Transverse colon (tissue), 4 donors: ENCODE measurements at places on chromosomes 6 and 20. TPM values are rescaled to one million over a fixed set of nuclear protein-coding genes. Genes with fewer than 3 reads are reported as not detected.

The MYLK2 gene
- not detected for total RNA-seq

The RHAG gene
- not detected for total RNA-seq

The VNN1 gene
- not detected for total RNA-seq

The SLC44A4 gene
- 389 TPM for total RNA-seq

The JAG1 gene
- 112 TPM for total RNA-seq

The CST9 gene
- total RNA-seq = not detected

The ZKSCAN4 gene
- 4.8 TPM for total RNA-seq

DNA sequence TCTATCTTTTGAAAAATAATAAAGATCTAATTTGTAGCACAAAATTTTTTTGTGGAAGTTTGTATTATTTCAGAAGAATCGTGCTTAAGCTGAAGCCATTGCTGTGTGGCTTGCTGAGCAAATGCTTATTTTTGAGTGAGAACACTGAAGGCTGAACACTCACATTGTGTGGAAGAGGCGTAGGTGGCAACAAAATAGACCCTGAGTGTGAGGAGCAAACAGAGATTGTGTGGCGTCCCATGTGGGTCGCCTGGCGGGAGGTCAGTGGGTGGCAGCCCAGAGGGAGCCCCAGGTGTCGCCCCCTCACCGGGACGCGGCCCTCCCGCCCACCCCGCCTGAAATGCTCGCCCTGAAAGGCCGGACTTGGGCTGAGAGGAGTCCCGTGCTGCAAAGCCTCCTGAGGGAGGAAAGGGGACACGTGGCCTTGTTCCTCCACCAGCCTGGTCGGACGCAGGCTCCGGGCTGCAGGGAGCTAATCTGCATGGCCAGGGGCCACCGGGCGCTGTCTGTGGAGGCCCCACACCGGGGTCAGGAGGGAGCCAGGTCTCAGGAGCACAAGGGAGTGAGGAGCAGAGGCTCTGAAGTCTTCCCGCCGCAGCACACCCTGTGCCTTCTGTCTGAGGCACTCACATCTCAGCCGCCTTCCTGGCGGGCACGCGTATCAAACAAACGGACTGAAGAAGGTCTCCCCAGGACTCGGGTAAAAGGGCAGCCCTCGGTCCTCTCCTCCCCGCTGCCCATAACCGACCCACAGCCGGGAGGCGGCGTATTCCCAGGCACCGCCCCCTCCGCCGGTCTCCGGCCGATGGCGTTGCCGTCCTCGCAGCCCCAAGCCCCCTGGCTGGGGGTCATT lies 15.9 kb downstream of the DDO start:
- no peak overlapping the region for H3K27ac ChIP-seq
- H3K27me3 ChIP-seq = no peaks in the 10 kb centered on the region
- DNase-seq = no peak
- peak overlapping the region; percentile 45 for H3K4me3 ChIP-seq

DNA sequence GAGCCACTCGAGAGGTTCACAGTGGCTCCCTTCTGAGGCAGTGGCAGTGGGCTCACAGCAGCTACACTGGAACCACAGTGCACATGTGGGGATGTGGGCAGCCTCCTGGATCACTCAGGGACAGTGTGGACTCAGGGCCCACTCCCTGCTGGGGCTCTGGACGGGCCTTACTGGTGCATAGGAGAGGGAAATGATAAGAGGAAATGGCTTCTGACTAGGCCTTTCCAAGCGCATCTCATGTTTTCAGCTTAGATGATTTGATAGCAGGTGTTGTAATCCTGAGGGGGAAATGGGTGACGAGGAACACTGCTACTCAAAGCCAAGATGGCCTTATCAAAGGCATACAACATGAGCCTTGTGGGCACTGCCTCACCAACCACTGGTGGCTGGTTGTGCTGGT lies 44.0 kb downstream of the PANK2 start:
- DNase-seq = no peak
- H3K4me1 ChIP-seq = peaks cover 31% of the 10 kb centered on the region
- no peaks in the 10 kb centered on the region for H3K36me3 ChIP-seq
- H3K27ac ChIP-seq = peak overlapping the region; percentile 41

DNA sequence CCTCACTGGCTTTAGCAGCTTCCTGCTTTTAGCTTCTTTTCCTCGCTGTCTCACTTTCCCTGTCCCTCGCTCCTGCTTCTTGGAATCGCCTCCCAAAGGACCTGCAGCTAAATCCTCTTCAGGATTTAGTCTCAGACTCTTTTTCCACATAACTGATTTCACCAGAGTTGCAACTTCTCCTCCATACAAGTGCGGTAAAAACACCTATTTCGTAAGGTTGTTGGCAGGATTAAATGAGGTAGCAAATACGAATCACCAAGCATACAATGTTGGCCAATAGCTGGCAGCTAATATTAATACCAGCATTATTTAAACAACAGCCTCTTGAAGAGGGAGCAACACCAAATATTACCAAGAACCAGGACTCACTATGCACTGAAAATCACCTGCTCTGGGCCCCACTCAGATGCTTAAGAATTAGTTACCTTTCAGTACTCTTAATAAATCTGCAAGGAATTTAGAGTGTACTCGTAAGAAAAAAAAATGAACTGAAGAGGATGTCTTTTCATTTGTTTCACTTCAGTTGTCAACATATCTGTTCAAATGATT lies 123.0 kb downstream of the DTNBP1 start:
- no peaks in the 10 kb centered on the region for H3K27me3 ChIP-seq
- H3K36me3 ChIP-seq = no peaks in the 10 kb centered on the region
- no peak for DNase-seq
- no peak overlapping the region for H3K27ac ChIP-seq
- H3K4me3 ChIP-seq = no peak overlapping the region

- no peak for DNase-seq
- H3K4me3 ChIP-seq = peak overlapping the region; percentile 5
- H3K36me3 ChIP-seq = no peaks in the 10 kb centered on the region
Observed at GRCh38 chr20:52105442-52106422, 85.8 kb downstream of the ZFP64 start.

DNA sequence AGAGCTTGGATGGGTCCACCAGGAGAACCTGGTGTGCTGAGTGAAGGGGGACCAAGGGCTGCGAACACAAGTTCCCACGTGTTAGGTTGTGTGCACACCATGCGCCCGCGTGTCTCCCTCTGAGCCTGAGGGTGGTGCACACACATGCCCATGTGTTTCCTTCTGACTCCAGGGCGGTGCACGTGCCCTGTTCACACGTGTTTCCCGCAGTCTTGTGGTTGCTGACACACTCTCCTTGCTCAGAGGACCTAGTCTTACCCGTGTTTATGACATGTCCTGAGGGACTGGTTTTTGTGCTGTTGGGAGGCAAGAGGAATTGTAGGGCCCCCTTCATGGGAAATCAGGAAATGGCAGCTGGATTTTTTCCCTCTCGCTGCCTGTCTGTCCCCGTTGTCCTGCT lies 36.3 kb upstream of the PCMTD2 start:
- no peak overlapping the region for H3K4me3 ChIP-seq
- H3K36me3 ChIP-seq = no peaks in the 10 kb centered on the region
- no peaks in the 10 kb centered on the region for H3K4me1 ChIP-seq
- no peak overlapping the region for H3K27ac ChIP-seq
- DNase-seq = no peak

DNA sequence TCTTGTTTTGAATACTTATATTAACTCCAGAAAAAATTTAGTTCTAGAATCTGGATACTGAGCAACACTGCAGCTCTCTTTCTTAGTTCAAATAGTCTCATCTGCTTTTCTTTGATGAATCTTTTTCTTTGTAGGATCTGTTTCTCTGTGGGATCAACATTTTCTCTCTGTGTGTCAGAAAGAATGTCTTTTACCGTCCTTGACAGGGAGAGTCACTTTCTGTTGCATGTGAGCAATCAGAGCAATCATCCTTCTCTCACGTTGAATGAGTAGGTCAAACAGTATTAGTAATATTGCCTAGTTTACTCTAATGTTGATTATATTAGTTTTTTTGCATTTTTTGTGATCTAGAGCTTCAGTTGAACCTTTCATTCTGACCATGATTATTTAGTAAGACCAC lies 130.9 kb downstream of the TRMT11 start:
- H3K27me3 ChIP-seq = no peaks in the 10 kb centered on the region
- H3K27ac ChIP-seq = no peak overlapping the region
- no peaks in the 10 kb centered on the region for H3K36me3 ChIP-seq
- no peak for DNase-seq
- no peaks in the 10 kb centered on the region for H3K4me1 ChIP-seq

DNA sequence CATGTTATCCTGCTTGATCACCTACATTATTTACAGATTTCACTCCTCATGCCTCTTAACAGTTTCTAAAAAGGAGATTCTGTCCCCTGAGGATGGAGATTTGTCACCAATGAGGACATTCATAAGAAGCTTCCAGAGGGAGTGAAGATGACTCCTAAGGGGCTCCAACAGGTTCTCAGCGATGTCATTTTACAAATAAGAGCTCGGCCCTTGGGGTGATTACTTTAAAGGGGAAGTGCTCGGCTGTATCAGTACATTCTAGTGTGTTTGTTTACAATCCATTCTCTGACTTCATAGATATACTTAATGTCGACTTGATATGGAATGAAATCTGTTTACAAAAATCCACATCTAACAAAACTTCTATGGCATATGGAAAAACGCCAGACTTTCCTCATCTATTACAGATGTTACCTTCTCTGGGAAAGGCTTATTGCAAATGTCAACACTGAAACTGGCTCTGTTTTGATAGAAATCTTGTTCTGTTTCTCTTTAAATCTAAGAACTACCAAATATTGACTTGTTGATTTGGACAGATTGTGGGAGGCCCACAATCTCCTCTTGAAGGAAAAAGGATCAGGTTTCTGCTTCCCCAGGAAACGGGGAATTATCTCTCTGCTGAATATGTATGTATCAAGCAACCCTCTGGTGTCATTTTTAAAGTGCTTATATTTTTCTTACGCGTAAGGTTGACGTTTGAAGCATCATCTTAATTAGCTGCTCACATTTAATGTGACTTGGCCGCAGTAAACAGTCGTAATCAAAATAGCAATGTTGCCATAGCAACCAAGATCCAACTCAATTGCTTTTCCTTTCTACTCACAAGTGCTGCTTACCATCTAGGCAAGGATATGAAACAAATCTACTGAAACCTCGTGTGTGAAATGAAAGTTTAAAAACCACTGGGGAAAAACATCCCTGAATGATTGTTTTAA lies 95.7 kb downstream of the SHLD1 start:
- H3K27me3 ChIP-seq = no peaks in the 10 kb centered on the region
- no peak overlapping the region for H3K4me3 ChIP-seq
- no peaks in the 10 kb centered on the region for H3K4me1 ChIP-seq
- H3K36me3 ChIP-seq = no peaks in the 10 kb centered on the region

DNA sequence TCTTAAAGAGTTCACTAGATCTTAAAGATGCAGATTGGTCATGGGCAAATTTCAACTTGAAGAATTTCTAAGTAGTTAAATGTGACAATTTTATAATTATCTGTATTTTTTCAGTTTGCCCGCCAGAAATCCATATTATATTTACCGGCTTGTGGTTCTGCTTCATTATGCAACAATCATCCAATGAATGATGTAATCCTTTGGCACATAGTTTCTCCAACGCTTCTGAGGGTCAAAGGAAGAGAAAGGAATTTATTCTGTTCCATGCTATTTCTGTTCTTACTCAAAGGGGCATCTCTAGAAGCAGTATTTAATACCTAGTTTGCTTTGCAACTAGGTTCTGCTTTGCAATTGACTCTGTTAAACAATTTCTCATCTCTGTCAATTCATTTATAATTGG lies 359.3 kb upstream of the PLCB4 start:
- no peaks in the 10 kb centered on the region for H3K36me3 ChIP-seq
- DNase-seq = no peak
- H3K4me1 ChIP-seq = no peaks in the 10 kb centered on the region

DNA sequence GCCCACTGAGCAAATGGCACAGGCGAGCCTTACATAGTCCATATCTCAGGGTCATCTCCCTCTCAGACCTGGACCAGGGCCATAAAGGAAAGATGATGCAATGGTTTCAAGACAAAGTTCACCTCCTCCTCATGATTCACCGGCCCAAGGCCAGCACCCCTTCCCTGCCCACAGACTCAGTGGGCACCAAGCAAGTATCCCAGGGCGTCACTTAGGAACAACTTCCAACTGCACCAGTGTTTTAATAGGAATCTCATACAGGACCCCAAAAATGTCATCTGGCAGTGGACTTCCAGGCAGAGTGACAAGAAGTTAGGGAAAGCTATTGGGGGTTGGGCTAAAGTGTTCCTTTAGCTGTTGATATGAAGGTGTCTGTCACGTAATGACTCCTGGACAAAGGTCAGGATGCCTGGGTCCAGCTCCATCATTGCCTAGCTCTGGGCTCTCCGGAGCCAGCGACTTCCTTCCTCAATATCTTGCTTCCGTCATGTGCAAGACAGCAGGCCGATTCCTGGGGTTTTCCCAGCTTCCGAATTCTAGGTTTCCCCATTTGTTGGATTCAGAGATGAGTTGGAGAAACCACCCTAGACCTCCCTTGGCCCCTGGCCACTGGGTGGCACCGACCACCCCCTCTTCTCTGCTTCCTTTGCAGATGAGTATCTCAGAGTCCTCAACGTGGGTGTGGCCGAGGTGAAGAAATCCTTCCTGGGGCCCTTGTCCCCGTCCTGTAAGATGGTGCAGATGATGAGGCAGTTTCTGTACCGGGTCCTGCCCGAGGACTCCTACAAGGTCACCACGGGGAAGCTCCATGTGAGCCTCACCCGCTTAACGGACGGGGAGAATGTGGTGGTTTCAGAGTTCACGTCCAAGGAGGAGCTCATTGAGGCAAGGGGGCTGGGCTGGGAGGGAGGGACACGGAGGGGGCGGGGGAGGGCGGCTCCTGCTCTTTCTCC lies 21.1 kb downstream of the PNPLA1 start:
- peak; percentile 60 for DNase-seq
- peaks cover 13% of the 10 kb centered on the region for H3K27me3 ChIP-seq
- H3K36me3 ChIP-seq = no peaks in the 10 kb centered on the region
- H3K27ac ChIP-seq = peak overlapping the region; percentile 47

- peaks cover 7% of the 10 kb centered on the region for H3K4me1 ChIP-seq
- H3K36me3 ChIP-seq = no peaks in the 10 kb centered on the region
- H3K4me3 ChIP-seq = no peak overlapping the region
- no peak for DNase-seq
- H3K27ac ChIP-seq = peak overlapping the region; percentile 76
Observed at GRCh38 chr6:20118892-20119291, 93.4 kb downstream of the MBOAT1 start.

DNA sequence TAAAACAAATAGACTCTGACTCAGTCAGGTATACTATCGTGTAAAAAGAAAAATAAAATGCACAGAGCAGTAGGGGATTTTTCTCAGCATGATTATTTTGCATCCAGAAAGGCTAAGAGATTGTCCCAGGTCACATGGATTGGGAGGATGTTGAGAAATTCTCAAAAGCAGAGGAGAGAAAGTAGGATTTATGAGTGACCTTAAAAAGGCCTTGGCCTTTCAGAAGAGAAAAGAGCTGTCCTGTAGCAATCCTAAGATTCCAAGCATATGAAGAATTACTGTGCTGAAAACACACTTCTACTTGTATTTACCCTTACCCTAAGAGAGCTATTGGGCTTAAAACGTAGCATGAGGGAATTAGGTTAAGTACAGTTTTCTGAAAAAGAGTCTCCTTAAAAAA lies 149.7 kb upstream of the ENPP5 start:
- peaks cover 34% of the 10 kb centered on the region for H3K4me1 ChIP-seq
- peak overlapping the region; percentile 35 for H3K27ac ChIP-seq
- no peak for DNase-seq
